ENCODE measurements at places on chromosomes 11 and 22.

DNA sequence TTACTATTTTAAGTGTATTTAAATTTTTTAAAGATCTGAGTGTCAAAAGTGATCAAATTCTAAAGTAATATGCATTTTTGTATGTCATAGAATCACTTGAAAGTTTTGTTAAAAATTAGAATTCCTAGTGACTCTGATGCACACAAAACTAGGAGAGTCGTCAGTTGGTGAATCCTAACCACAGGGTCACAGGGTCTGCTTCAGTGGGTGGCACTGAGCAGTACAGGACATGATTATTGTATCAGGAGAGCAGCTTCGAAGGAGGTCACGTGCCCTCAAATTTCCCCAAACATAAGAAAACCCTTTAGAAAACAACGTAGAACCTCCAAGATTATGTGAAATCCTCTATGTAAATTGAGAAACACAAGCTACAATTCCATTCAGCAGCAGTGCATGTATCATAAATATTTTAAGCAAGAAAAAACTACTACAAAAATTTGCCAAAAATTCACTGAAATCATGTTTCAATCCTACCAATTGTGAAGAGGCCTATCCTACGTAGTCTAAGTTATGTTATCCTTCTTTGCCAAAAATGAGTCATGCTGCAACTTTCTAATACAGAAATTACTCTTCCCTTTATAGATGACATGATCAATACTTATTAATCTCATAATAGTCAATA, 323.6 kb downstream of the AASDHPPT start:
- DNase-seq = no peak

- DNase-seq = no peak
Observed at GRCh38 chr11:99371257-99371656, 350.5 kb downstream of the CNTN5 start.

- no peak for DNase-seq
Observed at GRCh38 chr11:17366495-17366894, 14.9 kb downstream of the NCR3LG1 start.

DNA sequence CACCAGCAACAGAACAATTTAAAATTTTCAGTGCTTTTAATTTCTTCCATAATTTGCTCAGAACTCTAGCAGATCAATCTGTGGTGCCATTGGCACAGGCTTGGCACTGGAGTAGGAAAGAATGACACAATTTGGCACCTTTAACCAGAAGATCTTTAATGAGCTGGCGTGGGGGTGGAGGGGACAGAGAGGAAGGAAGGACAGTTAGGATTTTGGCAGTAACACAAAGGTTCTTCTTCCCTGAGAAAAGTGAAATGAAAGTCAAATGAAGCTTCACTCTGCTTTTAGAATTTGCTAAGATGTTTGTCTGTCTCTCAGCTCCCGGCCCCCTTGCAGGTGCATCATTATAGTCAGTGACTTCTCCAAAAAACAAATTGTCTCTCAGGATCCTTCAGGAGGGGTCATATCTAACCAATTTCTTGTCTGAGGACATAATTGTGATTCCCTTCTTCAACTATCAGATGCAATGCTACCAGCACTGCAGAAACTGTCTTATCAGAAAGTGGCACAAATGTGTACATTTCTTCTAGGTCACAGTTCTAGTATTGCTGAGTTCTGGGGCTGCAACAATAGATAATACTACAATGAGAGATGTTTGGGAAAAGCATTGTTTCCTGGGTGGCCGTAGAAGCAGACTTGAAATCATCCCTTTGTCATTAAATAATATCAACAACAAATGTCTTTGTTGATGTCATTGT, 66.8 kb downstream of the CSTPP1 start:
- no peak for DNase-seq

DNA sequence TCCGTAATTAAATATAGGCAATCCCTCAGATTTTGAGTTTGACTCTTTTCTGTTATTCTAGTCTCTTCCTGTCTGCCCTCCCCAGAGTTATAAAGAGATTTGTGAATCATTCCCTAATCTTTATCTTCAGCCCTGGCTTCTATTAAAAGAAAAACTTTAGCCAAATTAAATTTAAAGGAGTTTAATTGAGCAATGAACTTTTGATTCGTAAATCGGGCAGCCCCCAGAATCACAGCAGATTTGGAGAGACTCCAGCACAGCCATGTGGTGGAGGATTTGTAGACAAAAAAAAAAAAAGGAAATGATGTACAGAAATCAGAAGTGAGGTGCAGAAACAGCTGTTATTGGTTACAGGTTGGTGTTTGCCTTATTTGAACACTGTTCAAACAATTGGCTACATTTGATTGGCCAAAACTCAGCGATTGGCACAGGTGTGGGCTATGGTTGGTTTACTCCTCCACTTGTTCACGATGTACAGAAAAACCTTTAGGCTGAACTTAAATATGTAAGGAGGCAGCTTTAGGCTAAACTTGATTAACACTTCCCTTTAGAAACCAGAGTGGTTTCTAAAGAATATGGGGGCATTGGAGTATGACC, 2.3 kb upstream of the ALKBH8 start:
- no peak for DNase-seq

GRCh38 chr22:47329727-47330650, 567.5 kb downstream of the TBC1D22A start:
- no peak for DNase-seq

DNA sequence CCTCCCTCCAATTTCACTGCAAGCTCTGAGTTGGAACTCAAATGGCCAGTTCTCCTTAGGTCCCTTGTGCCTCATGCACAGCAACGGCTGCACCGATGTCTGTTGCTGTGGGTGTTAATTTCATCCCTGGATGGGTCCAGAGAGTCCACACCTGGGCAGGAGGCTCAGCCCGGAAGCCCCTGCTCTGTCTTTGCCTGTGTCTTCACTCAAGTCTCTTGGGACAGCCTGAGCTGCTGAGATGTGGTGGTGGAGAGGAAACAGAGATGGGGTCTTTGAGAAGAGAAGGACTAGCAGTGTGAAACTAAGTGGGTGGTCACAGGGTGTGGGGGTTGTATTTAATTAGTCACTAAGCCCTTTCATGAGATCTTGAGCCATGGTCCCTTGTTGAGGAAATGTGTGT, 109.3 kb downstream of the NECTIN1 start:
- no peak for DNase-seq

DNA sequence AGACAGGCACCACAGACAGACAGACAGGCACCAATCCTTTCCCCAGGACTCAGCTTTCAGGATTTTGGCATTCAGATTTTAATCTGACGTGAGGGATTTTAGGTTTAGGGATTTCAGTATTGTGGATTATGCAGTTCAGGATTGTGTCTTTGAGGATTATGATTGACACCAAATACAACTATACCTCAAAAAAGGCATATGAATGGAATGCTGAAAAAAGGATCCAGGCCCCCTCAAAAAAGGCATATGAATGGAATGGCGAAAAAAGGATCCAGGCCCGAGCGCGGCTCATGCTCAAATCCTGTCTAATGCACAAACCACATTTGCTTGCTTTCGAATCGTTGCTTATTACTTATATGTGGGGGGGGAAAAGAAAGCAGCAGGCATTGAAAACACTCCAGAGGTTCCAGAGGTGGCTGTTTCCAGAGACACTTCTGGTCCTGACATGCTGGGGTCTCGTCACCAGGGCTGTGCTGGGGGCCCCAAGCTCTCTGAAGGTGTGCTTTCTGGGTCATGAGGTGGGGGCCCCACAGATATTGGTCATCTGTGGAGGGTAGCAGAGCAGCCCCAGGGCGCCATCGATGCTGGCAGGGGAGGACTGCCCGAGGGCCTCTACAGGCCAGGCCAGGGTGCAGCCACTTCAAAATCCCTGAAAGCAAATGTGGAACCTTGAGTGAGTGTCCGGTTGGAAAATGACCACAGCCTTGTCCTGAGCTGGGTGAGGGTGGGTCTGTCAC, 16.8 kb upstream of the OSBPL5 start:
- DNase-seq = no peak

GRCh38 chr22:41544671-41545476, 604 bp upstream of the POLR3H start:
- no peak for DNase-seq

DNA sequence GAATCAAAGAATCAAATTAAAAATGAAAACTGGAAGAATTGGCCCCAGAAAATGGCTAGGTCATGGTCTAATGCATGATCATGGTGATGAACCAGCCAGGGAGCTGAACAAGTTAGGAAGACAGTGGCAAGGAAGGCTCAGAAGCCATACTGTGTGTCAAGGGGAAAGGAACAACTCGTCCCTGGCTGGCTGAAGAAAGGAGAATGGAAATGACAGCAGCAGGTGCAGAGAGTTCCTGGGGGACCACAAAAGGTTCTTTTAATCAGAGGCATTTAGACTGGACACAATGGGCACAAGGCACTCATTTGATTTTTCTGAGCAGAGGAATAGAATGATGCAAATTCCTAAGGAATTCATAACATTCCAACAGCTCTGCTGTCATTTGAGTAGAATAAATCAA, 209.9 kb downstream of the LARGE1 start:
- DNase-seq = peak; percentile 28

GRCh38 chr22:24504956-24505736, 10.0 kb downstream of the UPB1 start:
- DNase-seq = no peak

DNA sequence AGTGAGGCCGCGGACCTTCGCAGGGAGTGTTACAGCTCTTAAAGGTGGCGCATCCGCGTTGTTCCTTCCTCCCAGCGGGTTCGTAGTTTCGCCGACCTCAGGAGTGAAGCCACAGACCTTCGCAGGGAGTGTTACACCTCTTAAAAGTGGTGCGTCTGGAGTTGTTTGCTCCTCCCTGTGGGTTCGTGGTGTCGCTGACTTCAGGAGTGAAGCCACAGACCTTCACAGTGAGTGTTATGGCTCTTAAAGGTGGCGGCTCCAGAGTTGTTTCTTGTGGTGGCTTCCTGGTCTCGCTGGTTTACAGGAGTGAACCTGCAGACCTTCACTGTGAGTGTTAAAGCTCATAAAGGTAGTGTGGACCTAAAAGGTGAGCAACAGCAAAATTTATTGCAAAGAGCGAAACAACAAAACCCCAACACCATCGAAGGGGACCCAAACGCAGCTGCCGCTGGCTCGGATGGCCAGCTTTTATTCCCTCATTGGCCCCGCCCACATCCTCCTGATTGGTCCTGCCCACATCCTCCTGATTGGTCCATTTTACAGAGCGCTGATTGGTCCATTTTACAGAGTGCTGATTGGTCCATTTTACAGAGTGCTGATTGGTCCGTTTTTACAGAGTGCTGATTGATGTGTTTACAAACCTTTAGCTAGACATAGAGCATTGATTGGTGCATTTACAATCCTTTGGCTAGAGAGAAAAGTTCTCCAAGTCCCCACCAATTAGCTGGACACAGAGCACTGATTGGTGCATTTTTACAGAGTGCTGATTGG, 1.2 kb upstream of the TMEM45B start:
- no peak for DNase-seq

DNA sequence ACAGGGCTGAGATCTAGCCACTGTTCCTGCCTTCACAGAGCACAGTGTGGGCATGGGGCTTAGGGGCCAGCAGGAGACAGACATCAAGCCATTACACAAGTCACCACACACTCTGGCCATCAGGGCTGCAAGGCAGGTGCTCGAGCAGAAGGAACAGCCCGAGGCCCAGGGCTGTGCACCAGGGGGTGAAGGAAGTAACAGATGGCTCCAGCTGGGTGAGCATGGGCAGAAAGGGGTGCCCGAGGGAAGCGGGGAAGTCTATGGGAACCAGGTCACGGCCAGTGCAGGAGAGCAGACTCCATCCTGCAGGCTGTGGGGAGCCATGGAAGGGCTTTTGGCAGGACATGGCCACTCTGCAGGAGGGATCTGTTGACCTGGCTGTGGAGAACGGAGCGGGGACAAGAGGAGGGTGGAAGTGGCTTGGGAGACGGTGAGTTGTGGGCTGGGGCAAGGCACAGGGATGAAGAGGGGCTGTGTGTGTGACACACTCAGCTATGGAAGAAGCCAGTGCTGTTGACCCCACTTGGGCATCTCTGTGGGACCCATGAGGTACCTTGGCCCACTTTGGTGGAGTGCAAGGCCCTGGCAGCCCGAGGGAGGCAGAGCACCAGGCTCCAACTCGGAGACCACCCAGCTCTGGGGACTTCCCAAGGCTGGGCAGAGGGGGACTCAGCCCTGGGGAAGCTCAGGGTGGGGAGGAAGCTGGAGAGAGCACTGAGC, 3.6 kb downstream of the C11orf68 start:
- no peak for DNase-seq

- no peak for DNase-seq
Observed at GRCh38 chr11:126704096-126704495, 296.5 kb downstream of the KIRREL3 start.

DNA sequence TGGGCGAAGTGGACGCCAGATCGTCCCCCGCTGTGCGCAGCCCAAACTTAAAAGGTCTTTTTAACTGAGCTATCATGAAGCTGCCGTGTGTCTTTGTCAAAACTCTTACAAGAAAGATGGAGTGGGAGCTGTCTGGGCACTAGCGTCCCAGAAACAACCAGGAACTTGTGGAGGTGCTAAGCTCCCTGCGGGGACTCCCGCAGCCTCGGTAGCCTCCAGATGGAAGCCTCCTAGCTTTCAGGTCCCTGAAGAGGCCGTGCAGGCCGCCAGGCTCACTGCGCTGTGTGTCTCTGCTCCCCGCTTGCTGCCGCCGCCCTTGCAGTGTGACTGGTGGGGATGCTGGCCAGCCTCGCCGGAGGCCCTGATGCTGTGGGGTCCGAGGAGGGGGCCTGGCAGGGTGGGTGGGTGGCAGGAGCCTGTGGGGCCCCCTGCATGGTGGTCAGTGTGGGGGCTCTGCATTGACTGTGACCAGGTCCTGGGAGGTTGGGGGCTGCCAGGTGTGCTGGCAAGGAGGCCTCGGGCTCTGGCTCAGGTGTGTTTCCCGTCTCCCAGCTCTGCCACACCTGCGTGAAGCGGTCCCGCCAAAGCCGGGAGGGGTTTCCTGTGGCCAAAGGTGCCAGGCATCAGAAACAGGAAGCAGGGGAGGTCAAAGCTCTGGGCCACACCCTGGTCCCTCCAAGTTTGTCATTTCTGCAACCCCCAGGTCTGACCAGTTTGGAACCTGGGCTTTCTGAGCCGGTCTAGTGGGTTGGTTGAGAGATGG, 1.2 kb downstream of the TRABD start:
- DNase-seq = no peak

- DNase-seq = no peak
Observed at GRCh38 chr22:30314915-30315314, 11.8 kb downstream of the TBC1D10A start.

GRCh38 chr11:69919659-69920344, 100.6 kb upstream of the FGF3 start:
- DNase-seq = no peak

Measured in urothelium cell line (cell line).